ENCODE measurements at places on chromosomes 2 and 18.

DNA sequence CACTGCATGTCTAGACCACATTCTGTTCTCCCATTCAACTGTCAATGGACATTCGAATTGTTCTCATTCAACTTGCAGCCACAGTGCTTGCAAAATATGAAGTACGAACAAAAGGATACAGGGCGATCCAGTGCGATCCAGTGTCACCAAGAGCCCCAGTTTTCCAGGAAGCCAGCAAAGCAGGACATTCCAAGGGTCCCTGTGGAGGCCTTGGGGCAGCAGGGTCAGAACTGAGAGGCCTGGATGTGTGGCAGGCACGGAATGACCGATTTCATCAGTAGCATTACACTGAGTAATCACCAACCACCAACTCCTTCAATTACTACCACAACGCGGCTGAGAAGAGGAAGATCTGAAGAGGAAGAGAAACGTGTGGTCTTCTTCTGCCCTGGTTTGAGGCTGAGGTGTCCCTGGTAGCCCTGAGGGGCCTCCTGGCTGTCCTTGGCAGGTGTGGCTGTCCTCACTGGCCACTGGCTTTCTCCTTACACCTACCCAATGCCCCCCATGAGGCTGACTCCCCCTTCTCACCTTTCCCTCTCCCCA is 172.7 kb upstream of the FHL2 start:
- DNase-seq = no peak

- DNase-seq = peak; percentile 10
Measured at GRCh38 chr2:152925547-152926448, 207.4 kb downstream of the ARL6IP6 start.

GRCh38 chr2:25989154-25989553 is 6.9 kb upstream of the KIF3C start:
- DNase-seq = no peak

GRCh38 chr2:240465765-240466578 is 30.5 kb downstream of the GPC1 start:
- DNase-seq = no peak

DNA sequence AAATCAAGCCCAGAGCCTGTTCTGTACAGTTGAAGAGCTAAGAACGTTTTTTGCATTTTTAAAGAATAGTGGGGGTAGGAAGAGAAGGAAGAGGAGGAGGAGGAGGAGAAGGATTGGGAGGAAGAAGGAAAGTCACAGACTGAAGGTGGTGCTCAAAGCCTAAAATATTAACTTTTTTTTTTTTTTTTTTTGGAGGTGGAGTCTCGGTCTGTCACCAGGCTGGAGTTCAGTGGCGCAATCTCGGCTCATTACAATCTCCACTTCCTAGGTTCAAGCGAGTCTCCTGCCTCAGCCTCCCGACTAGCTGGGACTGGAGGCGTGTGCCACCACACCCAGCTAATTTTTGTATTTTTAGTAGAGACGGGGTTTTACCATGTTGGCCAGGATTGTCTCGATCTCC is 18.3 kb upstream of the KLHL29 start:
- DNase-seq = no peak

DNA sequence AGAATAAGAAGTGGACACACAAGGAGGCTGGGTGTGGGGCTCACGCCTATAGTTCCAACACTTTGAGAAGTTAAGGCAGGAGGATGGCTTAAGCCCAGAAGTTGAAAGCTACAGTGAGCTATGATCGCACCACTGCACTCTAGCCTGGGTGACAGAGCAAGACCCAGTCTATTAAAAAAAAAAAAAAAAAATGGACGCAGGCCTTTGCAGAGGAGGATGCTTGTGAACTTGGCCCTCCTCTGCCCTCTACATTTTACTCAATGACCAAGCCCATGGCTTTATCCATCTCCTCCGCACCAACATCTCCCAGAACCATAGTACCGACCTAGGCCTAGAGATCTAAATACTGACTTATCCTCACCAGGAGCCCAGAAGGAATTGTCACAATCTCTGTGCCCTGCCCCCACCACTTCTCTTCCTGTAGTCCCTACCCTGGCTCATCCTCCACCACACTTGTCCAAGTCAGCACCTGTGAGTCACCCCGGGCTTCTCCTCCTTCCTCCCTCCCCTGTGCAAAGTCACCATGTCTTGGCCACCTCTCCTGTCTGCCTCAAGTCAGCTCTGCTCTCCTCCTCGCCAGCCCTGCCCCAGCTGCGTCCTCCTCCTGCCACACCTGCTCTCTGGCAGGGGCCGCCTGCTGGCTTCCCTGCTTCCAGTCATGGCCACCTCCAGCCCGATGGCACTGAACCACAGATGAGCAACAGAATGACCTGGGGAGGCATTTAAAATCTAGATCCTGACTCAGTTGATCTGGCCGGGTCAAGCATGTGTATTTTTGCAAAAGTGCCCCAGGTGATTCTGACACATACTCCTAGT is 35.8 kb upstream of the ASPRV1 start:
- no peak for DNase-seq

- no peak for DNase-seq
Measured at GRCh38 chr2:238458651-238459050, 31.9 kb downstream of the ASB1 start.

DNA sequence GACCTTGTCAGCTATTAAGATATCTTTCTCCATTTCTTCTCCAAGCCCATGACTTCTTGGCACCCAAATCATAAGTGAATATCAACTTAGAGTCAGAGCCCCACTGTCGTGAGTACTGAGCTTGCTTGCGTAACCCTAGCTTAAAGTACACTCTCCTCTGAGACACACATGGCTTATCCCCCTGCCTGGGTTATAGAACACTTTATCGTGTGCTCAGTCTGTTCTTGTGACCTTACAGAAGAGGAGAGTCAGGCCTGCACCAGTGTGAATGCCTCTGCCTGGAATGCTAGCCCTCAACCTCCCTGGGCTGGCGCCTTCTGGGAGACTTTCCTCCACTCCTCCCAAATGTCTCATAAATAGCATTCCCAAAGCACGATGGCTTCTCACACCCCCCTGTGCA is 79.3 kb downstream of the CEP192 start:
- DNase-seq = no peak

DNA sequence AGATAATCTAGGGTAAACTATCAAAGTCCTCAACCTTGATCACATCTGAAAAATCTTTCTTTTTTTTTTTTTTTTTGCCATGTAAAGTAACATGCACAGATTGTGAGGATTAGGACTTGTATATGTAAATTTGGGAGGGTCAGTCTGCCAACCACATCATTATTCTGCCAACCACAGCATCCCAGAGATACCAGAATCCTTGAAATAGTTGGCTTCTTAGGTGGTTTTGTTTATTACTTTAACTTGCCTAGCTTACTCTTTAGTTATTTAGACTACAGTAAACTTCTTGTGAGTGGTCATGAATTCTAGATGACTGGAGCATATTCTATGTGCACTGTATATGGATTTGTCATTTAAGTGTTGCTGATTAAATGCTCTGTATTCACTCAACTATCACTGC is 242.1 kb upstream of the RBMS1 start:
- DNase-seq = no peak

- DNase-seq = no peak
Measured at GRCh38 chr2:154459286-154459685, 239.2 kb upstream of the KCNJ3 start.

- no peak for DNase-seq
Measured at GRCh38 chr2:231934441-231935206, 8.4 kb upstream of the NPPC start.

DNA sequence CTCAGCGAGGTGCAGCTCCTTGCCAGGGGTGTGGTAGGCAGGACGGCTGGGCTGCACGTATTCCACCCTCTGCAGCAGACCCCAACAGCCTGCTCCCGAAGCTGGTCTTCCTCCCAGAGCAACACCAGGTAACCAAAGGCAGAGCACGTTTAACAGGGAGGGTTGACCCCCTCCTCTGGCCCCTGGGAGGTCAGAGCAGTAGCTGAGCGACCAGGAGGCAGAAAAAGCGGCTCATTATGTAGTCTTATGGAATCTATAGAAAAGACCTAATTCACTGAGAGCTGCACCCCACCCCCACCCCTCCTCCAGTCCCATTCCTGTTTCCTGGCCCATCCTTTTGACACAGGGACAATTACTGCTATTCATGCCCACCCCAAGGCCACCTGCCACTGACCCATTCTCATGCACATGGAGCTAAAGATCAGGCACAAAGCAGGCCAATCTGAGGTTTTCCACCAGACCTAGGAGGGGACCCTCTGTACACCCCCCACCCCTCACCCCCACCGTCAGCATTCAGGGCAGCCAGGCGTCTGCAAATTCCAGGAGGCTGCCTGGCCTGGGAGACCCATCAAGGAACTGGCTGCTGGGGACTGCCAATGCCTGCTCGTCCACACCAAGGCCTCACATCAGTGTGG is 60.9 kb upstream of the FZD7 start:
- DNase-seq = no peak

GRCh38 chr2:235676536-235676799 is 182.6 kb downstream of the AGAP1 start:
- no peak for DNase-seq

GRCh38 chr18:78510091-78510490 is 469.5 kb upstream of the SALL3 start:
- no peak for DNase-seq

GRCh38 chr2:26172871-26173775 is at the start of gene GAREM2:
TSS of gene GAREM2 (plus strand) at chr2:26173088. CDS start at chr2:26173221, 133 bp downstream.
- no peak for DNase-seq

GRCh38 chr2:11750917-11751316 is 4.5 kb downstream of the LPIN1 start:
- no peak for DNase-seq

- DNase-seq = no peak
Measured at GRCh38 chr2:190636361-190636760, 12.5 kb upstream of the NAB1 start.

- DNase-seq = no peak
Measured at GRCh38 chr2:74199275-74199701, 873 bp downstream of the MTHFD2 start.

GRCh38 chr2:236582968-236583367 is 13.3 kb downstream of the ACKR3 start:
- no peak for DNase-seq

DNA sequence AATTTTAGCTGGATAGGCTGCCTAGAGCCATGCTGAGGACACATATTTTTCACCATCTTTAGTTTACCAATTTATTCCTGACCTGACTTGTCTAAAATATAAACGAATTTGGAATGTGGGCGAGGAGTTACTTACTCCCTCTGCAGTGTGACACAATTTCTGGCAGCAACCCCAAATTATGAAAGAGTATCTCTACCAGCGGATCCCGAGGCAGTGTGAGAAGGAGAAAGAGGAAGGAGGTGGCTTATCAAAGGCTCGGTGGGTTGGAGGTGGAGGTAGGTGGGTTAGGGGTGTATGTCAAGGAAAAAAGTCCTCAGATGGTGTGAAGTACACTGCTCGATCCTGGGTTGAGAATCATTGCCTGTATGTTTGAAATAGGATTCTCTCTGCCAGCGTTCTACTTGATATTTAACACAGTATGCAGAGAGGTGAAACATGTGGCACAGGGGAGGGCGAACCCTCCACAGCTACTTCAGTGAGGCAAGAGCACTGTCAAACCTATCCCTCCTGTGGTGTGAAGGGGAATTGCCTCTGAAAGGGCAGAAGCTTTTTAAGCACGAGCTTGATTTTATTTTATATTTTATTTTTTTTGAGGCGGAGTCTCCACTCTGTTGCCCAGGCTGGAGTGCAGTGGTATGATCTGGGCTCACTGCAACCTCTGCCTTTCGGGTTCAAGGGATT is 76.0 kb downstream of the RFTN2 start:
- no peak for DNase-seq

GRCh38 chr2:66700677-66701066 is 265.7 kb downstream of the MEIS1 start:
- DNase-seq = no peak

- no peak for DNase-seq
Measured at GRCh38 chr2:168830958-168831357, 28.5 kb downstream of the NOSTRIN start.

DNA sequence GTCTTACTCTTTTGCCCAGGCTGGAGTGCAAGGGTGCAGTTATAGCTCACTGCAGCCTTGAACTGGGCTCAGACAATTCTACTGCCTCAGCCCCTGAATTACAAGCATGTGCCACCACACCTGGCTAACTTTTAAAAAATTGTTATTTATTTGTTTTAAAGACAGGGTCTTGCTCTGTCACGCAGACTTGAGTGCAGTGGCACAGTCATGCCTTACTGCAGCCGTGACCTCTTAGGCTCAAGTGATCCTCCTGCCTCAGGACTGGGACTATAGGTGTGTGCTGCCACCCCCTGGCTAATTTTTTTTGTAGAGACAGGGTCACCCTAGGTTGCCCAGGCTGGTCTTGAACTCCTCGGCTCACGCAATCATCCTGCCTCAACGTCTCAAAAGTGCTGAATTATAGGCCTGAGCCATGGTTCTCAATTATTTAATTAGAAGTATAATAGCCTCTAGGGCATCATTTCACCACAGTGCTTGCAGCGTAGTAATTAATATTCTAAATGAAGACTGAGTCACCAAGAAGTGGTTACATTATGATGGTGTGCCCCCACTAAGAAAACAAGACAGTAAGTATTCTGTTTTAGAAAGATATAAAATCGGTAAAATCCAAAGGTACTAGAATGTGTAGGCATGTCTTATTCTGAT is 69.6 kb downstream of the EML4 start:
- no peak for DNase-seq
